ENCODE measurements at places on chromosomes 4 and X.

- H3K4me3 ChIP-seq: no peak overlapping the region
- no peak for DNase-seq
Observed at GRCh38 chr4:114386637-114387233, 211.9 kb upstream of the UGT8 start.

DNA sequence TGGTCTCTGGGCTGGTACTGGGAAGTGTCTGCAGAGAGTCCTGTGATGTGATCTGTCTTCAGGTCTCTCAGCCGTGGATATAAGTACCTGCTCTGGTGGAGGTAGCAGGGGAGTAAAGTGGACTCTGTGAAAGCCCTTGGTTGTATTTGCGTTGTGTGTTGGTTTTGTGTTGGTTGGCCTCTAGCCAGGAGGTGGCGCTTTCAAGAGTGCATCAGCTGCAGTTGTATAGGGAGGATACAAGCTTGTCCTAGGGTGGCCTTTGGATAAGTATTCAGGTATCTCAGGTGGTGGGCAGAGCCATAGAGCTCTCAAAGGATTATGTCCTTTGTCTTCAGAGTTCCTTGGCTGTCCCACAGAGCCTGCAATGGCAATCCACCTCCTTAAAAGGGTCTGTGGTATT is 111.6 kb downstream of the MAGEB17 start:
- no peaks in the 10 kb centered on the region for H3K27me3 ChIP-seq
- peak; percentile 1 for DNase-seq
- no peaks in the 10 kb centered on the region for H3K36me3 ChIP-seq

DNA sequence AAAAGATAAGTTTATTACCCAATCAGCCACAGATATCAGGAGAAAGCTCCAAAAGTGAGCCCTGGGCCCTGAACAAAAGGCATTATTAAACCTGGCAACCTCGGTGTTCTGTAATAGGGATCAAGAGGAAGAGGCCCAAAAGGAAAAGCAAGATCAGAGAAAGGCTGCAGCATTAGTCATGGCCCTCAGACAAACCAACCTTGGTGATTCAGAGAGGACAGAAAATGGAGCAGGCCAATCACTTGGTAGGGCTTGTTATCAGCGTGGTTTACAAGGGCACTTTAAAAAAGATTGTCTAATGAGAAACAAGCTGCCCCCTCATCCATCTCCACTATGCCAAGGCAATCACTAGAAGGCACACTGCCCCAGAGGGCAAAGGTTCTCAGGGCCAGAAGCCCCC is 75.7 kb downstream of the AGTR2 start:
- no peaks in the 10 kb centered on the region for H3K27me3 ChIP-seq
- H3K27ac ChIP-seq: no peak overlapping the region
- H3K4me3 ChIP-seq: no peak overlapping the region
- no peaks in the 10 kb centered on the region for H3K36me3 ChIP-seq
- no peak for DNase-seq
- H3K4me1 ChIP-seq: no peaks in the 10 kb centered on the region

- no peaks in the 10 kb centered on the region for H3K4me1 ChIP-seq
- H3K27ac ChIP-seq: no peak overlapping the region
- H3K36me3 ChIP-seq: no peaks in the 10 kb centered on the region
- no peak overlapping the region for H3K4me3 ChIP-seq
- DNase-seq: no peak
- H3K27me3 ChIP-seq: no peaks in the 10 kb centered on the region
Observed at GRCh38 chr4:178339769-178340168, 897.5 kb upstream of the AGA start.

GRCh38 chrX:49919617-49920016 is 2.8 kb upstream of the CLCN5 start:
- H3K36me3 ChIP-seq: no peaks in the 10 kb centered on the region
- peaks cover 5% of the 10 kb centered on the region for H3K27me3 ChIP-seq
- no peak overlapping the region for H3K27ac ChIP-seq

DNA sequence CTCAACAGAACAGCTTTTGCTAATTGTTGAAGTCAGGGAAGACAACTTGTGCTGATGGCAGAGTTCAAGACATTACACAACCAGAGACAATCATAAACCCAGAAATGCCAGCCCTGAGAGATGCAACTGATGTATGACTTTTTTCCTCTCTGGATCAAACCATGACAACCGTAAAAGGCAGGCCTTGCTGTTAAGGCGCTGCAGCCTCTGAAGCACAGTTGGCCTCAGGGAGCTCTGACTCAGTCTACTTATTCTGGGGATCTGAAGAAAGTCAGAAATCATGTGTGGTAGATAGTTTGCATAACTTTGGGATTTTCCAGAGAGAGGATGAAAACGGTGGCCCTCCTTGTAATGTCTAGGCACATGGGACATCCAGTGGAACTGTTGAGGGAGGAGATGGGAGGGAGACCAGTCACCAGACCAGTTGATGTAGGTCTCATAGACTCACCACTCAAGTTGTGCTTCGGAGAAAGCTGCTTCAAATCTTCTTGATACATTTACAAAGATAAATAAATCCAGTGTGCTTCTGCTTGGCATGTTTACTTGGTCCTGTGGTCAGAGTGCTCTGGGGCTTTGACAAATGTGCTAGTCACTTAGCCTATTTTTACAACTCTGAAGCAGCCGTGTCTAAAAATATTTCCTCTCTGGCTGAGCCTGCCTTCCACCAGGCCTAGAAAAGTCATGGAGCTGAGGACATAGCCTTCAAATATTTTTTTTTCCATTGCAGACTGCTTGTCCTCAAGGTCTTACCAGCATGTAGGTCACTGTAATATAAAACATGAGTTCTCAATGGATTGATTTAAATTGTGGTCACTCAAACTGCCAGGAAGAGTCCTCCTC is 7.5 kb downstream of the HADH start:
- DNase-seq: no peak
- no peak overlapping the region for H3K27ac ChIP-seq
- H3K4me1 ChIP-seq: no peaks in the 10 kb centered on the region
- no peaks in the 10 kb centered on the region for H3K27me3 ChIP-seq

DNA sequence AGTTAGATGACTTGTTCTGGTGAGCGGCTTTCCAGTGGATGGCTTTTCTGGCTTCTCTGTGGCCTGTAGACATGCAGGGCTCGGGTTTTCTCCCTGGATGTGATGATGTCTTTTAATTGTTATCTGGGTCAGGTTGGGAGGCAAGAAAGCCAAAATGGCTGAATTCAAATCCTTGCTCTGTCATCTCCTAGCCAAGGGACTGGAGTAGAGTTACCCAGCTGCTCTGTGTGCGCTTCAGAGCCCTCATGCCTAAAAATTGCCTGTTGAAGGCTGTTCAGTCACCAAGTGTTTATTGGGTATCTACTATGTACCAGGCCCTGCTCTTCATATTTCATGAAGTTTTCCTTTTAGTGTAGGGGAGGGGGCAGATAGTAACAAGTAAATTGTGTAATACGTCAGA is 7.3 kb downstream of the DCUN1D4 start:
- no peak overlapping the region for H3K27ac ChIP-seq
- no peak for DNase-seq
- H3K4me1 ChIP-seq: peaks cover 29% of the 10 kb centered on the region

- no peaks in the 10 kb centered on the region for H3K27me3 ChIP-seq
- no peaks in the 10 kb centered on the region for H3K4me1 ChIP-seq
- H3K4me3 ChIP-seq: no peak overlapping the region
- DNase-seq: no peak
- H3K27ac ChIP-seq: no peak overlapping the region
Observed at GRCh38 chr4:88828842-88829571, 131.4 kb upstream of the NAP1L5 start.

GRCh38 chr4:12791536-12791935 is 692.6 kb downstream of the RAB28 start:
- H3K4me1 ChIP-seq: no peaks in the 10 kb centered on the region
- DNase-seq: no peak
- no peaks in the 10 kb centered on the region for H3K27me3 ChIP-seq
- no peak overlapping the region for H3K27ac ChIP-seq
- no peaks in the 10 kb centered on the region for H3K36me3 ChIP-seq

DNA sequence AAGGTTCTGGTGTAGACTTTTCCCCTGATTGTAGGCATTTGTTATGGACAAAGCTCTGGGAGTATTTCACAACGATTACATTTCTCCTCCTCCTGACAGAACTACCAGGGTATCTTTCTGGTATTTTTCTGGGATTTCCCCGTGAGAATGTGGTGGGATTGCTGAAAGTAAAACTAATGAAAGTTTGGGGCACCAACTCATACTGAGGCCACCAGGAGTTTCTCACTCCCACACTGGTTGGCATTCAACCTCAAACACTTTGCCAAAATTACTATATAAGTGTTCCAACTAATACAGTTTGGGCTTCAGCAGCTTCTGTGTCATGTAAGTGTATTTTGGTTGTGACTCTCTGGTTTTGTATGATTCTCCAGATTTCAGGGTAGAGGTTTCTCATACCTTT is 855.1 kb downstream of the GLUD2 start:
- H3K27ac ChIP-seq: no peak overlapping the region
- no peak for DNase-seq
- H3K4me3 ChIP-seq: no peak overlapping the region

DNA sequence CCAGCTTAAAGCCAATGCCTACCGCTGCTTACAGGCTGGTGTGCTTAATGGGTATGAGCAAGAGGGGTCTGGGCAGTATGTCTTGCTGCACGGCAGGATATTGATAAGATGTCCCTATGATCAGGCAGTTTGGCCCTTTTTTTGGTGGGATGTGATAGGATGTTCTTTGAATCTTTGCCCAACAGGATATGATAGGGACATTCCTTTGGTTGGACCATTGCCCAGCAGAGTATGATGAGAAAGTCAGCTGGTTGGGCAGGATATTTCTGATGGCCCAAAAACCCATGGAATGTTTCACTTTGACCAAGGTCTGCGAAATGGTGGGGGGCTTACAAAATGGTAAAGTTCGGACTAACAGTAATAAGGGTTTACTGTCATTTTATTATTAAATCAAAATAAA is 1060.6 kb downstream of the STIM2 start:
- no peak overlapping the region for H3K27ac ChIP-seq
- H3K27me3 ChIP-seq: no peaks in the 10 kb centered on the region
- H3K4me1 ChIP-seq: no peaks in the 10 kb centered on the region
- DNase-seq: no peak
- H3K36me3 ChIP-seq: no peaks in the 10 kb centered on the region

DNA sequence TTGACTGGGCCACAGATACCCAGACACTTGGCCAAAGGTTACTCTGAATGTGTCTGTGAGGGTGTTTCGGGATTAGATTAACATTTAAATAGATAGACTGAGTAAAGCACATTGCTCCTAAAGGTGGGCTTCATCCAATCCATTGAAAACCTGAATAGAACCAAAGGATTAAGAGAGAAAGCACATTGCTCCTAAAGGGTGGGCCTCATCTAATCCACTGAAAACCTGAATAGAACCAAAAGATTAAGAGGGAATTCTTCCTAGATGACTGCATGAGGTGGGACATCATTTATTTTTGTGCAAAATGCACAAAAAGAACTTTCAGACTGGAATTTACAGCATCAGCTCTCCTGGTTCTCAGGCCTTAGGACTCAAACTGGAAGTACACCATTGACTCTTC is 351.2 kb upstream of the PCDH10 start:
- no peaks in the 10 kb centered on the region for H3K4me1 ChIP-seq
- no peak for DNase-seq
- H3K36me3 ChIP-seq: no peaks in the 10 kb centered on the region
- no peak overlapping the region for H3K4me3 ChIP-seq
- no peak overlapping the region for H3K27ac ChIP-seq

GRCh38 chr4:27248829-27249228 is 388.2 kb downstream of the STIM2 start:
- H3K4me3 ChIP-seq: no peak overlapping the region
- H3K36me3 ChIP-seq: no peaks in the 10 kb centered on the region
- no peaks in the 10 kb centered on the region for H3K27me3 ChIP-seq

DNA sequence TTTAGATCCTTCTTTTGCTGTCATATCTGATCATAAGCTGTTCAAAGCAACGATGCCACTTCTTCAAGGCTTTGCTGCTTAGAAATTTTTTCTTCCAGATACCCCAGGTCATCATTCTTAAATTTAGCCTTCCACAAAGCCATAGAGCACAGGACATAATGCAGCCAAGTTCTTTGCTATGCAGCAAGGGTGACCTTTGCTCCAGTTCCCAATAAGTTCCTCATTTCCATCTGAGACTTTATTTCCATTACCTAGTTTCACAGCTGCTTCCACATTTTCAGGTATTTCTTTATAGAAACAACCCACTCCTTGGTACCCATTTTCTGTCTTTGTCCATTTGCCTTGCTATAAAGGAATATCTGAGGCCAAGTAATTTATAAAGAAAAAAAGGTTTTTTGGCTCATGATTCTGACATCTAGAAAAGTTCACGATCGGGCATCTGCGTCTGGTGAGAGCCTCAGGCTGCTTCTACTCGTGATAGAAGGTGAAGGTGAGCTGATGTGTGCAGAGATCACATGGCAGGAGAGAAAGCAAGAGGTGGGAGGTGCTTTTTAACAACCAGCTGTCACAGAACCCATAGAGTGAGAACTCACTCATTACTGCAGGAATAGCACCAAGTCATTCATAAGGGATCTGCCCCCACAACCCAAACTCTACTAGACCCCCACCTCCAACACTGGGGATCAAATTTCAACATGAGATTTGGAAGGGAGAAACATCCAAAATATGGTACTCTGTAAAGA is 11.8 kb upstream of the TASL start:
- DNase-seq: no peak
- H3K27ac ChIP-seq: no peak overlapping the region
- no peaks in the 10 kb centered on the region for H3K36me3 ChIP-seq
- H3K27me3 ChIP-seq: no peaks in the 10 kb centered on the region
- no peak overlapping the region for H3K4me3 ChIP-seq
- H3K4me1 ChIP-seq: no peaks in the 10 kb centered on the region

DNA sequence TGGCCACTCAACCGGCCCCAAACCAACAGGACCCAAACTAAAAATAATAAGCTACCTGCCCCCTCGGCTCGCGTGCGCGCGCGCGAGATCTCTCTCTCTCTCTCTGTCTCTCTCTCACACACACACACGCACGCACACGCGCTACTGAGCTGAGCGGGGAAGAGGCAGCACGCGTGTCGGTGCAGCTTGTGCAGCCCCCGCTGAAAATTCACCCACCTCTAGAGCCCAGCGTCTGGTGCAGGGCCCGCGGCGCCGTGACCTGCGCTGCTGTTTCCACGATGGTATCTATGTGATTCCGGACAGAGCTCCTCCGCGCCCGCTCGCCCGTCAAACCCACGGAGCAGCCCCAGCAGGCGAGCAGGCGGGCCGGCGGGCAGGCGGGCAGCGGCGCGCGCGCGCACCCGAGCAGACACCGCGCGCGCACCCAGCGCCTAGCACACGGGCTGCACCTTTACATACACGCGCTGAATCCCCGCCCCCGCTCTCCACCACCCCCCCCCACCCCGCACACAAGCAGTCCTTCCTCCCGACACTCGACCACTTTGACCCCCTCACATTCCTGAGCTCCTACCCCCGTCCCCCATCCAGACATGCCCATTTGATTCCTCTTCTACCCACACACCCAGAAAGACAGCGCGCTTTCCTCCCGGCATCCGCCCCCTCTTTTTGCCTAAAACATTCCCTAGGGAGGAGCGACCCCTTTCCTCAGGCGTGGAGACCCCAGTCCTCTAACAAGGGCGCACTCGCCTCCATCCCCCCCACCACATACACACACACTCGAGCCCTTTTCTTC is 1.0 kb downstream of the SLITRK4 start:
- H3K4me1 ChIP-seq: no peaks in the 10 kb centered on the region
- no peak for DNase-seq
- H3K4me3 ChIP-seq: peak overlapping the region; percentile 55

GRCh38 chr4:6937754-6938153 is 28.1 kb downstream of the TBC1D14 start:
- H3K27ac ChIP-seq: no peak overlapping the region
- no peak for DNase-seq
- H3K4me3 ChIP-seq: no peak overlapping the region
- peaks cover 8% of the 10 kb centered on the region for H3K4me1 ChIP-seq

GRCh38 chr4:121150486-121150885 is 13.6 kb downstream of the TNIP3 start:
- no peak overlapping the region for H3K4me3 ChIP-seq
- no peak for DNase-seq
- H3K4me1 ChIP-seq: no peaks in the 10 kb centered on the region
- no peak overlapping the region for H3K27ac ChIP-seq
- no peaks in the 10 kb centered on the region for H3K27me3 ChIP-seq

Data from H1 (cell line).